ENCODE measurements at places on chromosomes 12 and 14.
A peak's percentile ranks its signal among the peaks of the same experiment; 100 is the strongest.

DNA sequence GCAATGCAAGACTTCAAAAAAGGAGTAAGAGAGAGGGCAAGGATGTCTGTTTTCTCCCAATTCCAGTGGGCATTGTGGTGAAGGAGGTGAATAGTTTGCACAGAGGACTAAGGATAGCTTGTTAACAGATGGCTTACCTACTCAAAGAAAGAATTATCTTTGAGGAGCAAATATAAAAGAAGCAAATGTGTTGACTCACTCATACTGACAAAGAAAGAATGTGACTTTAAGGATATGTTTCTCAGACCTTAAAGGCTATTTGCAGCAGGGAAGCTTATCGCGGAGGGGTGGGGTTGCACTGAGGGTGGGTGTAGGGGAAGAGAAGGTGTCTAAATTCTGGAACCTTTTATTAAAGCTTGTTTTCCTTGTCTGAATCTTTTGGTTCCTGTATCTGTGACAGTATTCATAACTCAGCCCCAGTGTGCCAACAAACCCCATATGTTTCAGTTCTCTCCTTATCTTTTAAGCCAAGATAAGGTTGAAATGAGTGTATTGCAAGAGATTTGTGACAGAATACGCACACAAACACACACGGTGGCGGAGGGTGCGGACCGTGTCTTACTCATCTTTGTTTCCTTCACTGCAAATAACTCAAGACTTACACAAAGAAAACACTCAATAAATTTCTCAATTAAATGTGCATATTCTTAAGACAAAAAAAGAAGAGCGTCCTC, 146.4 kb upstream of the ARID2 start:
- peak; percentile 73 for DNase-seq

DNA sequence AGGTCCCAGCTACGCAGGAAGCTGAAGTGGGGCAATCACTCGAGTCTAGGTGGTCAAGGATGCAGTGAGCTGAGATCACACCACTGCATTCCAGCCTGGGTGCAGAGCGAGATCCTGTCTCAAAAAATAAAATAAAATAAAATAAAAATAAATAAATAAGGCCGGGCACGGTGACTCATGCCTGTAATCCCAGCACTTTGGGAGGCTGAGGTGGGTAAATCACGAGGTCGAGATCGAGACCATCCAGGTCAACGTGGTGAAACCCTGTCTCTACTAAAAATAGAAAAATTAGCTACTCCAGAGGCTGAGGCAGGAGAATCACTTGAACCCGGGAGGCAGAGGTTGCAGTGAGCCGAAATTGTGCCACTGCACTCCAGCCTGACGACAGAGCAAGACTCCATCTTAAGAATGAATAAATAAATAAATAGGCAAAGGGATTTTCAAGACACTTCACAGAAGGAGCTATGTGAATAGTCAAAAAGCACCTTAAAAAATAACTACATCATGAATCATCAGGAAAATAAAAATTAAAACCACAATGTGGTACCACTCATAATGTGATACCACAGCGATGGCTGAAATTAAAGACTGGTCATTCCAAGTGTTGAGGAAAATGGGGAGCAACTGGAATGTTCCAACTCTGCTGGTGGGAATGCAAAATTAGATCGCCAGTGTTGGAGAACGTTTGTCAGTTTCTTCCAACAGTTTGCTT, 92.9 kb upstream of the TBX3 start:
- DNase-seq: no peak

DNA sequence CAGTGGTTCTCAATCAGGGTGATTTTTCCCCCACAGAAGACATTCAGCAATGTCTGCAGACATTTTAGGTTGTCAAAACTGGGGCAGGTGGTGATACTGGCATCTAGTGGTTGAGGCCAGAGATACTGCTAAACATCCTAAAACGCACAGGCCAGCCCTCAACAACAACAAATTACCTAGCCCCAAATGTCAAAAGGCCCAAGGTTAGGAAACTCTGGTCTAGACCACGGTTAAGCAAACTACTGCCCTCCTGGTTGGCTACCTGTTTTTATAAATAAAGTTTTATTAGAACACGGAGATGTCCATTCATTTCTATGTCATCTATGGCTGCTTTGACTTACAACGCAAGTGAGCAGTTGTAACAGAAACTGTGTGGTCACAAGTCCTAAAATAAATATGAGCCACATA, 186.7 kb downstream of the EFCAB11 start:
- peak; percentile 82 for DNase-seq

- DNase-seq: peak; percentile 72
Measured at GRCh38 chr12:69309461-69309860, 38.7 kb upstream of the LYZ start.

GRCh38 chr12:87230441-87230840, 798.8 kb downstream of the C12orf50 start:
- no peak for DNase-seq

GRCh38 chr12:47079981-47080724, 394 bp upstream of the AMIGO2 start:
- DNase-seq: peak; percentile 59
